ENCODE measurements at places on chromosomes 7 and 10.
A peak's percentile ranks its signal among the peaks of the same experiment; 100 is the strongest.

DNA sequence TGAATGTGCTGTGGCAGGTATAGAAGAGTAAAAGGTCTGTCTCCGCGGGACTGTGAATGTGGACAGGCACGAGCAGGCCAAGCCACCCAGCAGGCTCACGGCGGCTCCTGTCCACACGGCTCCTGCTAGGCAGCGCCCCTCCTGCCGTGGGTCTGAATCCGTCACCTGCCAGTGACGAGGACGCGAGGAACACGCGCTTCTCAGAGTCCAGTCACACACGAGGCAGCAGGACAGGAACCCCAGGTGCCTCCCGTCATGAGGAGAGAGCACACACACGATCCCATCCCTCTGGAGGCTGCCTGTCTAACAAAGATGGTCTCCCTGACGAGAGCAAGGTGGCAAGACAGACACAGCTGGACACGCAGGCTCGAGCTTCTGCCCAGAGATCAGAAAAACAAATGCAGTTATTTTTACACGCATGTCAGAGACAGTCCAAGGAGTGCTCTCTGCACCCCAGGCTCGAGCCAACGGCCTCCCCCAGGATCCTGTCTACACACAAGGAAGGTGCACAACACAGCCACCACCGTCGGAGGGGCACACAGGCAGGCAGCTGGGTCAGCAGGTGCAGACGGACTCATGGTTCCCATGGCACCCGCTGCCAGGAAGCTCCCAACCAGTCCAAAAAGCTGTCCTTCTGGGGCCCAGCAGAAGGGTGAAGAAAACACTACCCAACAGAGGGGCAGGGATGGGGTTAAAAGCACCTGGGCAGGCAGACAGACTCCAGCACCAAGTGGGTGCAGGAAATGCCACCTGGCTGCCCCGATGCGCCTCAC, 103.2 kb downstream of the MAD1L1 start:
- DNase-seq: no peak

DNA sequence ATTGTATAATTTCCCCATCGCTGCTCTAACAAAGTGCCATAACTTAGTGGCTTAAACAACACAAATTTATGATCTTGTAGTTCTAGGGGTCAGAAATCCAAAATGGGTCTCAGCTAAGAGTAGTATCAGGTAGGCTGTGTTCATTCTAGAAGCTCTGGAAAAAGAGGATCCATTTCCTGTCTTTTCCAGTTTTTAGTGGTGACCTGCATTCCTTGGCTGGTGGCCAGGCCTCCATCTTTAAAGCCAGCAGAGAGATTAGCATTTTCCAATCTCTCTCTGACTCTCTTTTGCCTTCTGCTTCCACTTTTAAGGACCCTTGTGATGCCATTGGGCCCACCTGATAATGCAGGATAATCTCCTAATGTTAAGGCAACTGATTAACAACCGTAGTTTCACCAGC, 41.0 kb upstream of the C10orf120 start:
- DNase-seq: no peak

GRCh38 chr7:150850273-150850672, 2.0 kb upstream of the AOC1 start:
- no peak for DNase-seq

- DNase-seq: no peak
These were observed 131.3 kb upstream of the NPVF start for GRCh38 chr7:25359471-25360059.

- DNase-seq: no peak
These were observed 3.5 kb upstream of the MYPN start for GRCh38 chr10:68105820-68106219.

DNA sequence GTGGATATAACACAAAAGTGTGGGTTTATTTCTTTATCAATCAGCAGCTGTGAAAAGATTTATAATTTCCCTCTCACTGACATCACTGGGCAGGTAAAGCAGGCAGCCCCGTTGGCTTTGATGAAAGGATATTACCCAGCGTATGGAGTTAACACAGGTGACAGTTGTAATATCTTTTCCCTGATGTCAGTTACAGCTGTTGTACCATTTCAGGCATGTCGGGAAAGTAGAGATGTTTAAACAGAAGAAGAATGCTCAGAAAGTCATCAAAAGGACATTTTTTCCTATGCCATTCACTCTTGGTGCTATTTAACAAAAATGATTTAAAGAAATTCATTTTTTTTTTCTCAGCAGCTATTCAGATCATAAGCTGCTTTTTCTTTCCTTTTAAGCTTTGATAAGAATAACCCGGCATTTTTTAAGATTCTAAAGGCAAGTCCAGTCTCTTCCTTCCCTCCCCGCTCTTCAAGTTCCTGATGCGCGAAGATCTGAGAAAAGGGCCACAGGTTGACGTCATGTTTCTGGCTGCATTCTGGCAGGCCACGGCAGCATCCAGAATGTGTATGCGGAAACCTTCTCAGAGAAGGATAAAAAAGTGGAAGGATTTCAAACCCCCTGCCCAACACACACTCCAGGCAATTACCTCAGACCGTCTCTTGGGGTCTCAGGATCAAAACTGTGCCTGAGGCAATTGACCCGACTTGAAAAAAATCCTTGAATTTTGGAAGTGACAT, 32.5 kb upstream of the ADAM12 start:
- no peak for DNase-seq

GRCh38 chr7:108094933-108095710, 35.0 kb downstream of the LAMB4 start:
- no peak for DNase-seq

DNA sequence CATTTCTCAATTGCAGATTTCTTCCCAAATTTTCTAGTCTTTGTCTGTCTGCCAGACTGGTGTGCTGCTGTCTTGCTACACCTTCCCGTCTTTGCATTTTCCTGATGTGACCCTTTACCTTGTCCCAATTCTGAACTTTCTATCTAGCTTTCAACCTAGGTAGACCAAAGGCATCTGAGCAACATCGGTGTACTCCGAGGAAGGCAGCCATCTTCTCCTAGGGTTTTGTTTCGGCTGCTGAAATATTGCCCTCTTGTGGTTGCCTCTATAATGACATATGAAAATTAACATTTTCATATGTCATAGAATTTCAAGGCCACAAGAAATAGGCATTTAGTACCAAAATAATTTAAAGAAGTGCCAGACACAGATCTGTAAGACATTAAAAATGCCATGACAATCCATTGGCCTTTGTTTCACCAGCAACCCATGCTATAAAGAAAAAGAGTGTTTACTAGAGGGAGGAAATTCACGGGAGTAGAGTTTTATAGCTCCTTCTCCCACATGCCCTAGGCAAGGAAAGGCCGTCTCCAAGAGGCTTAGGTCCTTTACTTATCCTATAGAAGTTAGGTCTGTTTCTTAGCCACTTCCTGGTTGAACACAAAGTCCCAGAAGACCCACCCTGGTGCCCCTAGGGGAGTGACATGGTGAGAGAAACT, 23.4 kb downstream of the OR9A2 start:
- DNase-seq: peak; percentile 10

- no peak for DNase-seq
These were observed 975 bp downstream of the CNTNAP2 start for GRCh38 chr7:146117576-146117975.

DNA sequence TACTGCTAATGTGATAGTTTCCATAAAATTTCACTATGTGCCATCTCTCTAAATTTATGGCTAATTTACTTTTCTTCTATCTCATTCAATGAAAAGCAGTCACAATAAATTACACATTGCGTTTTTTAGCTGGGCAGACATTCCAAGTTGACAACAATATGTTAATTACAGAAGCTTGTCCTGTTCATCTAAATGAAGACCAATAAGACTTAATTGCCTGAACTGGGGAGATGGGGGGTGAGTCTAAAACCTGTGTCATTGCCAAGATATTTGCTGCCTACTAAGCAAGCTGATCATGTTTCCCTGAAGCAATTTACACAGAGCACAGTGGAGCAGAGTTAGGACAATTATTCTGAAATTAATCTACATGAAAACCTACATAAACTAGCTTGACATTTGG, 89.3 kb upstream of the ADRB1 start:
- no peak for DNase-seq

DNA sequence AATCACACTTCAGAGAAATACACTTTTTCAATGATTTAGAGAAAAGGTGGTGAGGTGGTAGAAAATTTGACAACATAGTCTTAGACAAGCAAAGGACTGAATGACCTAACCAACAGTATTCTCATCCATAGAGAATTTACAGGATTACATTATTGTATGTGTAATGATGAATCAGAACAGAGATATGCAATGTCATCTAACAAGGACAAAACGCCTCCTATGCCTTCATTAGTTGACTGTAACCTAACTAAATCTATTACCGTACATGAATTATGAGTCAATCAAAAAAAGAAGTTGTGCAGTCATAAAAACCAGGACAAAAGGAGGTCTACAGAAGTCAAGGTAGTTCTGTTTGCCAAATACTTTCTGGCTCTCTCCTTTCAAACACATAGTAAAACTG, 66.5 kb downstream of the RAB11FIP2 start:
- no peak for DNase-seq

DNA sequence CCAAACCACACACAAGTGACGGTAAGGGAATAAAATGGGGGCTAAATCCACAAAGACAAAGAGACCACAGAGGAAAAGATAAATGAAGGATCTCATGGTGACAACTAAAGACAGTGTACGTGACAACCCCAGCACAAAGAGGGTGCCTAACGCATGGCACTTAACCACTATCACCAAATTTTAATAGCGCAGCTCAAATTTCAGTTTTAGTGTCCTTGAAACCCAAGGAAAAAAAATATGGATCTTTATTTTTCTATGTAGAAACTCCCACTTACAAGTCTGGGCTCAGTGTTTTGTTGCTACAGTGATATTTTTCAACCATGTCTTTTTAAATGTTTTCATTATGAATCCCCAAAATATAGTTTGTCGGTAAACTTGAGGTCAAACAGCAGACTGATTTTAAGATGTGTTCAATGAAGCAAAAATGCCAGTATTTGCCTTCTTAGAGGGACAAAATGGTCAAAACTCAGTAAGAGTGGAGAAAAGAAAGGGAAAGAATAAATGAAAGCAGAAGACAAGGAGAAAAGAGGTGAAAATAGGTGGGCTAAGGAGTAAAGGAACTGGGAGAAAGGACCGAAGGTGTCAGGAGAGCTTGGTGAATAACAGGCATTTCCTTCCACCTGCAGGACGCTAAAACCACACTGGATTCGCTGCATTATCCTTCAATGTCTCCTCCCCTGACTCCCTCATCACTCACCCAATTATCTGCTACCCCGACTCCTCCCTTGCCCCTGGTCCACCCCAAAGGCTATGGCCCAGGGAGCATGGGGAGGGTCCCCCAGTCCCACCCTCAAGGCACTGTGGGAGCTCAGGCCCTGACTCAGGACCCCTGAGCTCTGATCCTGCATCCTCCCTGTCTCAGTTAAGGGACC, 3.5 kb downstream of the ASB13 start:
- no peak for DNase-seq

GRCh38 chr10:52322936-52323335, 8.9 kb downstream of the DKK1 start:
- no peak for DNase-seq

DNA sequence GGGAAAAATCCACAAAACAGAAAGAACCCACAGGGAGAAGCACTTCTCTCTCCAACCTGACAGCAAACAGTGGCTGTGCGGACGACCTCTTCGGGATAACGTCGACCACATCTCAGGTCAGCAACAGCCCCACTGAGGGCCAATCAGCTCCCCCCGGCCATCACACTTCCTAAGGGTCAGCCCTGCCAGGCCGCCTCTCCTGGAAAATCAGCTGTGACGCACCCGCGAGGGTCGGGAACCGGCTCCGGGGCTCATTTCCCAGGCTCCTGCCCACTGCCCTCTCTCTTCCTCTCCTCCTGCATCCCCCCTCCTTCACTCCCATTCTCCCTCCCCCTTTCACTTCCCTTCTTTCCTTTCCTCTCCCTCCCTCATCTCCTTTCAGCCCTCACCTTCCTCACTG, 118.3 kb downstream of the DIP2C start:
- DNase-seq: no peak

DNA sequence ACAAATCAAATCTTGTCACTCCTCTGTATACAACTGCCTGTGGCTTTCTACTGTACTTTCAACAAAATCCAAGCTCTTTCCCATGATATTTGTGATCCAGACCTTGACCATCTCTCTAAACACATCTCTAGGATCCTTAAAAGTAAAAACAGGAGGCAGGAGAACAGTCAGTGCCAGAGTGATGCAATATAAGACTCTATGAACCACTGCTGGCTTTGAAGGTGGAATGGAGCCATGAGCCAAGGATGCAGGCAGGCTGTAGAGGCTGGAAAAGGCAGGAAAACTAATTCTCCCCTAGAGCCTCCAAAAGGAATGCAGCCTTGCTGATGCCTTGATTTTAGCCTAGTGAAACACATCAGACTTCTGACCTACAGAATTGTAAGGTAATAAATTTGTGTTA, 45.5 kb upstream of the LRRN3 start:
- no peak for DNase-seq

DNA sequence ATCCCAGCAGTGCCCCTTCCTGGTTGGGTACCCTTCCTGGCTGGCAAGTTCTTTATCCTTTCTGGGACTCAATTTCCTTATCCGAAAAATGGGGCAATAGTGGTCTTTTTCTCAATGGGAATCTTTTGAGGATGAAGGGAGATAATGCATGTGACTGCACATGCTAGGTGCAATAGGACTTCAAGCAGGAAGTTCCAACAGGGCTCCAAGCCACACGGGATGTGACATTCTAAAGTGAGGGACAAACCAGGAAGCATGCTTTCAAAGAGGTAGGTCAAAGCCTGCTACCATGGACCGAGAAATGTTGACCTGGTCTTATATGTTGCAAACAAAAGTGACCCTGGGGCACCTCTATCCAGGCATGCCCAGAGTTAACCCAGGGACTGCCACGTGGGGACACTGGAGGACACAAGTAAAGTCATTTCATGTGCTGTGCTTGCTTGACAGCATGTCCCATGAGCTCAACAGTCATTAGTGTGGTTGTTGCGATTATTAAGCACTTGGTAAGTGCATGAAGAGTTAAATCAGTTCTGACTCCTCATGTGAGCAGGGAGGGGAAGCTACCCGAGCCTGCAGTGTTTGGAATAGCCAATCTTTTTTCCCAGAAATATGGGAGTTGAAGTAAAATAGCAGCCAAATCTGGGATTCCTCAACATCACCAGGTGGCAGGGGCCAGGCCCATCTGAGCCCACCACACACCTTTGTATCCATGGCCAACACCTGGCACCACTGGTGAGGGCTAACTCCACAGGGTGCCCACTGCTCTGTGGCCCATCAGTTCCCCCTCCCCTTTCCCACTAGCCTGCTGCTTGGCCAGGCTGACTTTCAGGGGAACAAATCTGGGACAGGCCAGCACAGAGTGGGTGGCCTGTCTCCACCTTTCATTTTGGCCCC, 5.7 kb downstream of the ARHGAP22 start:
- no peak for DNase-seq

DNA sequence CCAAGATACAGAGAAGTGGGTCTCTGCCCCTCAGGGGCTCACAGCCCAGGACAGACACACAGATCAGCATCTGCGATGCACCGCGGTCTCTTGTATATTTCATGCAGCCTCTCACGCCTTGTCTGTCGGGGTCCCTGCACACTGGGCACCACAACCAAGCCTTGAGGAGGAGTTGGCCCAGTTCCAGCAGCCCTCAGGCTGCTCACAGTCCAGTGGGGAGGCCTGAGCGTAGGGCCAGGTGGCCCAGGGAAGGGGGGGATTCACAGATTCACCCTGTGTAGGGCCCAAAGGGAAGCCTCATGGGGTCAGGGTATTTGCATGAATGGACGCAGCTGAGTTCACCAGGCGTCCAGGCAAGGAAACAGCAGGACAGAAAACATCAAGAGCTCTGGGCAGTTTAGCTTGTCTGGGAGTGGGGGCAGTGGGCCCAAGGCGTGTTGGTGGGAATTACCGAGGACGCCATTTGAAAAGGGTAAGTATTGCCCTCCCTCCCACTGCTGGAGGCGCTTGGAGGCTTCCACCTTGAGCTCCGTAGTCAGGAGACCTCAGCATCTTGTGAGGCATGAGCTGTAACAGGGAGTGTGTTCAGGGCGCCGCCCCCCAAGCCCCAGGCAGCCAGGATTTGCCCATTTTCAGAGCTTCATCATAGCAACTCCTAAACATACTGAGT, 129.1 kb upstream of the CHST15 start:
- no peak for DNase-seq
